ENCODE measurements at places on chromosomes 16 and 17.
A peak's percentile ranks its signal among the peaks of the same experiment; 100 is the strongest.

DNA sequence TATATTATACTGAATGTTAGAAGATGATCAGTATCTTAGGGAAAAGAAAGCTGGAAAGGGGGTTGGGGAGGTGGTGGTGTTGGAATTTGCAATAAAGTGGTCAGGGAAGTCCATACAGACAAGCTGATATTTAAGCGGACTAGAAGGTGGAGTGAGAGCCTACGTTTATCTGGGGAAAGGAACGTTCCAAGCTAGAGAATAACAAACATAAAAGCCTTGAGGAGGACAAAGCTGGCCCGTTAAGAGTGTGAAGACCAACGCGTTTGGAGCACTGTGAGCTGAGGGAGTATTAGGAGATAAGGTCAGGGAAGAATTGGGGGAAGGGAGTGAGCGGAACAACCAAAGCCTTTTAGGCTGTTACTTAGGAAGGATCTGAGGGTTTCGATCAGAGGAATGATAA is 1.4 kb downstream of the DDX42 start:
- no peak for DNase-seq

GRCh38 chr17:8359769-8360168 is 16.7 kb downstream of the KRABD2 start:
- DNase-seq, result no peak

DNA sequence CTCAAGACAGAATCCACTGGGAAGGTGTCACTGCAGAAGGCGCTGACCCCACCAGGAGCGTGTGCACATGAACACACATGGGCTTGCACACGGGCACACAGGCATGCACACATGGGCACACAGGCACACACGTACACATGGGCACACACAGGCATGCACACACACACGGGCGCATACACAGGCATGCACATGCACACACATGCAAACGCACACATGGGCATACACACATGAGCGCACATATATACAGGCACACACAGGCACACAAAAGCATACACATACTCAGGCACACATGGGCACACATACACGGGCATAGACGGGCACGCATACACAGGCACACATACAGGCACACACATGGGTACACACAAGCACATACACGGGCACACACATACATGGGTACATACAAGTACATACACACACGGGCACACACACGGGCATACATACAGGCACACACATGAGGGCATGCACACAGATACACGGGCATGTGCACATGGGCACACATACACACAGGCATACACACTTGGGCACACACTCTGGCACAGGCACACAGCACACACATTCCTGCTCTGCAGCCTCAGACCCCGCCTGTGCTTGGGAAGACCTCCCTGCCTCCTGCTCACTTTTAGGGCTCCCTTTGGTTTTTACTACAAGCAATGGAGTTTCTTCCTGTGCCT is 86.8 kb downstream of the ZNF778 start:
- no peak for DNase-seq

GRCh38 chr16:64711596-64711995 is 410.3 kb downstream of the CDH11 start:
- DNase-seq, result no peak

GRCh38 chr16:769184-769784 is 8.8 kb downstream of the MSLN start:
- DNase-seq, result no peak

- DNase-seq, result peak; percentile 32
Observed at GRCh38 chr17:8056232-8056975, 17.5 kb downstream of the ALOX15B start.

- DNase-seq, result no peak
Observed at GRCh38 chr16:71912534-71913275, 17.4 kb downstream of the IST1 start.

DNA sequence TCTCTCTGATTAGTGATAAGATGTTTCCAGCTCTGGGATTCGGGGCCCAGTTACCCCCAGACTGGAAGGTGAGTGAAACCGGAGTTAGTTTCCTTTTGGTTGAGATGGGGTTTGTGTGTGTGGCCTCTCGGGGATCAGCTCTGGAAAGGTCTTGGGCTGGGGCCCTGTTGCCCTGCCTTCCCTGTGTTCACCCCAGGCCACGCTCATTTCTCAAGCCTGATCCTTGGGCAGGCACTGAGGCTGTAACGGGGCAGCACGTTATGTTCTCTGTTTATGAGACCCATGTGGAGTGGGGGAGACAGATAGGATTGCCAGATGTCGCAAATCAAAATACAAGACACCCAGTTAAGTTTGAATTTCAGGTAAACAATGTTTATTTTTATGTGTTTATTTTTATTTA is 35.5 kb downstream of the CPNE2 start:
- DNase-seq, result no peak

GRCh38 chr17:36837939-36838272 is 99.4 kb upstream of the LHX1 start:
- no peak for DNase-seq

DNA sequence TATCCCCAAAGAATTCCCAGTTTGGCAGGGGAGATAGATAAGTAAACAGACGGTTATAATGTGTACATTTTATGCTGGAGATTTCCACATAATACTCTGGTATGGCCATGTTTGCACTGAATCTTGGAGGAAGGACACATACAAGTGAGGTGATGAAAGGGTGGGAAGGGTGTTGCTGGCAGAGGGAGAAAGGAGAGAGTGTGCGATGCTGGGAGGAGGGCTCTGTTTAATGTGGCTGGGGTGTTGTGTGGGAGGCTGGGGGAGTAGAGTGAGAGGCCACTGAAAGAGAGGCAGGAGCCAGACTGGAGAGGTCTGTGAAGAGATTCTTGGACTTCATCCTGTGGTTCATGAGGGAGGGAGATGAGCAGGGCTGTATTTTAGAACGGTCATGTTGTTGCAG is 87.6 kb downstream of the SPACA3 start:
- no peak for DNase-seq

DNA sequence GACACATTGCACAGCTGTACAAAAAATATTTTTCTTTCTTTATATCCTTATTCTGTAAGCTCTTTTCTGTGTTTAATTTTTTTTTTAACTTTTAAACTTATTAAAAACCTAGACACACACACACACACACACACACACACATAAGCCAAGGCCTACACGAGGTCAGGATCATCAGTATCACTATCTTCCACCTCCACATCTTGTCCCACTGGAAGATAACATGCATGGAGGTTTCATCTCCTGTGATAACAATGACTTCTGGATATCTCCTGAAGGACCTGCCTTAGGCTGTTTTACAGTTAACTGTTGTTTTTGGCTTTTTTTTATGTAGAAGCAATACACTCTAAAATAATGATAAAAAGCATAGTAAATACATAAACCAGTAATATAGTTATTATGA is 71.2 kb downstream of the TNRC6C start:
- no peak for DNase-seq

- no peak for DNase-seq
Observed at GRCh38 chr17:46143827-46144236, 49.4 kb downstream of the KANSL1 start.

DNA sequence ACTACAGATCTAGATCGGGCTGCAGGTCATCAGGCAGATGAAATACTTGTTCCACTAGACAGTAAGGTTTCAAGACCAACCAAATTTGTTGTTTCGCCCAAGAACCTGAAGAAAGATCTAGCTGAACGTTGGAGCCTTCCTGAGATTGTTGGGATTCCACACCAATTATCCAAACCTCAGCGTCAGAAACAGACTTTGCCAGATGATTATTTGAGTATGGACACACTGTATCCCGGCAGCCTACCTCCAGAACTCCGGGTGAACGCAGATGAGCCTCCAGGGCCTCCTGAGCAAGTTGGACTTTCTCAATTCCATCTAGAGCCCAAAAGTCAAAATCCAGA is 14.4 kb downstream of the LRRC37B start:
- no peak for DNase-seq

GRCh38 chr16:69872888-69873287 is 78.2 kb upstream of the CLEC18A start:
- no peak for DNase-seq

- DNase-seq, result no peak
Observed at GRCh38 chr17:47802341-47803022, 19.1 kb downstream of the OSBPL7 start.

DNA sequence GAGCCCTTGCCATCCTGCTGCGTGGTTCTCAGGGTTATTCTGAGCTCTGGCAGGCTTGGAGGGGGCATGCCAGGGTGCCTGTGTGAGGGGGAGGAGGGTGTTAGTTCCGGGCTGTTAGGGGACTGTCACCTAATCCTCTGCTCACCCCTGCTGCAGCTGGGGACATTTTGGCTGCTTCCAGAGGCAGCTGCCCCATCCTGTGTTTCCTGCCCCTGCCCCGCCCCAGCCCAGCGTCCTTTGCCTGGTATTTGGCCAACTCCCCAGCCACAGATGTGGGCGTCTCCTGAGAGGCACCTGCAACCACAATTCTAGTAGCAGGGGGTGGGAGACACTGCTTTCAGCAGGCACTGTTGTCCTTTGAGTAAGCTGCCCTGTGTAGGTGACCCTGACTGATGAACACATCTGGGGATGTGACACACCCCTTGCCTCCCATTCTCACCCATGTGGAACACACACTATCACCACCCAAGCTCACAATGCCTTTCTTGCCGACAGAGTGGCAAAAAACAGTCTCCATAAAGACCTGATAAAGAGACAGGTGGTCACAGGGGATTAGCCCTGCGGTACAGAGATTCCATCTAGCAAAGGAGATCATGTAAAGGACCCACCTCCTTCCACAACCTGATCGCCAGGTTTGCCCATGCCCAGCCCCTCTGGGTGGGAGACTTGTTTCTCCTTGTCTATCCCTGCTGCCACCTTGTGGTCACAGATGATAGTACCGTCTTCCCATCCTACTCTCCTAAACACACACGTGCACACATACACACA is at the start of gene CHRNE:
Gene CHRNE, minus strand, starts transcription at position 48 of the 768 bp plus-strand sequence. Its CDS starts 35 bp downstream, at position 13.
- DNase-seq, result peak; percentile 72

DNA sequence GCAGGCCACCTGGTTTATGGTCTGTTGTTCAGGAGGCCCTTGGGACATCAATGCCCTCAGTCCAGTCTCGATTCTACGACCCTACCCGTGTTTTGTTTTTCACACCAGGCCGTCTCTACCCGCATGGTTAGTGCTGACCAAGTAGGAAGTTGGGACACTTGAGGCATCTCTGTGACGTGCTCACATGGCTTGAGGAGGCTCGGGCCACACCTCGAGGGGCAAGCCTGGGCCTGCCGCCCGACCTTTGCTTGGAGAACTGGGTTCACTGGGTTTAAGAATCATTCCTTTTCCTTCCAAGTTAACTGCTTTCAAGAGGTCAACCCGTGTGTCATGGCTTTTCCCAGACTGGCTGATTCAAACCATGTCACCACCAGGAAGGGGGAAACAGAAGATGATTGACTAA is 86.8 kb downstream of the CMIP start:
- no peak for DNase-seq

DNA sequence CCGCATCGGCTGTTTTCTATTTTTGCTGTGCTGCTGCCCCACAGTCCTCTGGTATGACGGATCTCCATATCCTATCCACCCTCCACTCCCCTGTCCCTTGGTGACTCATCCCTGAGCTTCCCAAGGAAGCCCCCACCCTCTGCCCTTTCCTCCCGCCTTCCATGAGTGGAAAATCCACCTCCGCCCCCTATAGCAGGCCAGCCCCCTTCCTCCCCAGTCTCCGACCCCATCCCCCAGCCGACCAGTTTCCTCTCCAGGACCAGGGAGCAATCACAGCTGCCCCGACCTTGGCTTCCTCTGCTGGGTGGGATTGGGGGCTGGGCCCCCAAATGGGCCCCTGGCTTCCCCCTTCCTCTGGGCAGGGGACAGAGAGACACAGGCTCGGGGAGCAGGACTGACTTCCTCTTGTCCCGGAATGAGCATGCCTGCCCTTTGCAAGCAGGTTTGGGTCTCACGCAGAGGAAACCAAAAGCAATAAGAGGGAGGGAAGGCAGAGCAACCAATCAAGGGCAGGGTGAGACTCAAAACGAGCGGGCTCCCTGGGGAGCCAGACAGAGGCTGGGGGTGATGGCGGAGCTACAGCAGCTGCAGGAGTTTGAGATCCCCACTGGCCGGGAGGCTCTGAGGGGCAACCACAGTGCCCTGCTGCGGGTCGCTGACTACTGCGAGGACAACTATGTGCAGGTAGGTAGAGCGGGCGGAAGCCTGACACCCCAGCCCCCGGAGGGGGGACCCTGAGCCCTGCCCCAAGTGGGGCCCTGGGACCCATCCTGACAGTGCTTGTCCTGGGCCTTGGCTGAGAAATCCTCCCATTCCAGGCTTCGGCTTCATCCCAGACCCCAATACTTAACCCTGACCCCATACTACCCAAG is at the start of the genes ABI3 and GNGT2:
Gene ABI3, plus strand, starts transcription at position 550 of the 872 bp plus-strand sequence. Its CDS starts 18 bp downstream, at position 568.
Gene GNGT2, minus strand, starts transcription at position 417 of the 872 bp plus-strand sequence. CDS start 3,152 bp downstream, outside the sequence.
- no peak for DNase-seq

DNA sequence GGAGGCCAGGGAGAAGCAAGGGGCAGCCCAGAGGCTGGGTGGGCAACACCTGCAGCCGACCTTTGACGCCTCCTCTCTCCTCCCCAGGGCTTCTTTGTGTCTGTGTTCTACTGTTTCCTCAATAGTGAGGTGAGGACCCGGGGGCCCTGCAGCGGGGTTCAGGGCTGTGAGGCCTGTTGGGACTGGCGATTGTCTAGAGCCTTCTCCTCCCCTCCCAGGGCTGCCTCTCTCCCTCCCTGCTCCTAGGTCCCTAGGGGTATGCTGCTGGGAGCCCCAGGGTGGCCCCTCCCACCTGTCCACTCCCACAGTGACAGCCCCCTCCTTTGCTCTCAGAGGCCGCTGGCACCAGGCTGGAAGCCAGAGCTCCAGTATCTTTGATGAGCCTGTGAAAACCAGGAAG is 10.8 kb upstream of the SPPL2C start:
- no peak for DNase-seq

- no peak for DNase-seq
Observed at GRCh38 chr17:49468811-49469385, 26.2 kb upstream of the NGFR start.

GRCh38 chr16:84643674-84644073 is 4.6 kb upstream of the KLHL36 start:
- no peak for DNase-seq

DNA sequence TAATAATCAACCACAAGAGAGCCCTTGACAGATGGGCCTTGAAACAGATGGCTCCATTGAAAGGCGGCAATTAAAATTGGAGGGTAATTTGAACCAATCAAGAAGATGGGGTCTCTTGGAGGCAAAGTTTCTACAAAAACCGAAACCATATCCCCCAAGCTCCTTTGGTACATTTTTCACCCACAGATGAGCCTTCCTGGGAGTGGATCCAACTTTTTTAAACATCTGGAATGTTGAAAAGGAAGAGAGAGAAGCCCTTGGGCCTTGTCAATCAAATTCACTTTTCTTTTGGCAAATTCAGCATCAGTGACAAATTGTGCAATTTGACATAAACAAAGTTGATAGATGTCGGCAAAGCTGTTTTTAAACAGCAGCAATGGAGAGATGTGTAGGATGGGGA is 13.2 kb upstream of the NUP93 start:
- DNase-seq, result no peak
